Skeletal muscle cell (primary cell): ENCODE measurements at places on chromosomes 1 and 21.

- DNase-seq, result no peak
These were observed 7.2 kb upstream of the MAP10 start for GRCh38 chr1:232797856-232798510.

DNA sequence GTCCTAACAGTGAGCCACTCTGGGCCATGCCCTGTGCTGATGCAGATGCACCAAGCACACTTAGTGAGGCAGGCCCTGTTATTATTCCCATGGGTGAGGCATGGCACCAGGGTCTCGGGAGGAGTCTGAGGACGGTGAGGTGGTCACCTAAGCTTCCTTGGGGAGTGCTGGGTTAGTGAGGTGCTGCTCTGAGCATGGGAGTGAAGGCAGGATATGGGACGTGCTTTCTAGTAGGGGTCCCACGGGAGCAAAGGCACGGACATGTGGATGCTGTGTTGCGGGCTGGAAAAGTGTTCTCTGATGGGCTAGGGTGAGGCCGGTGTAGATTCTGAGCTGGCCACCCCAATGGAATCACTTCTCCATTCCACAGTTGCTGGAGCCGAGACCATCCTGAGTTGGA is 77.5 kb upstream of the CSF3R start:
- DNase-seq, result no peak

DNA sequence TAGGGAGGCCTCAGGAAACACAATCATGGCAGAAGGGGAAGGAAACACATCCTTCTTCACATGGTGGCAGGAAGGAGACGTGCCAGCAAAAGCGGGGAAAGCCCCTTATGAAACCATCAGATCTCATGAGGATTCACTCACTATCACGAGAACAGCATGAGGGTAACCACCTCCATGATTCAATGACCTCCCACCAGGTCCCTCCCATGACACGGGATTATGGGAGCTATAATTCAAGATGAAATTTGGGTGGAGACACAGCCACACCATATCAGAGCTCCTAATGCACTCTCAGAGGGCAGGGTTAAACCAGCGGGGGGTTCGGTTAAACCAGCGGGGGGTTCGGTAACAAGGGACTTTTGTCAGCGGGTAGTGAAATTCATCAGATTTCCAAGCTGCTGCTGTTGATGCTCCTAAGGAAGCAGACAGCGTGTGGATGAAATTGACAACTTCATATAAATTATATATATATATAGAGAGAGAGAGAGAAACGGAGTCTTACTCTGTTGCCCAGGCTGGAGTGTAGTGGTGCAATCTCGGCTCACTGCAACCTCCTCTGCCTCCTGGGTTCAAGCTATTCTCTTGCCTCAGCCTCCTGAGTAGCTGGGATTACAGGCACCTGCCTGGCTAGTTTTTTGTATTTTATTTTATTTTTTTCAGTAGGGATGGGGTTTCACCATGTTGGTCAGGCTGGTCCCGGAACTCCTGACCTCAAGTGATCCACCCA is 4.2 kb downstream of the CSTB start:
- DNase-seq, result no peak

DNA sequence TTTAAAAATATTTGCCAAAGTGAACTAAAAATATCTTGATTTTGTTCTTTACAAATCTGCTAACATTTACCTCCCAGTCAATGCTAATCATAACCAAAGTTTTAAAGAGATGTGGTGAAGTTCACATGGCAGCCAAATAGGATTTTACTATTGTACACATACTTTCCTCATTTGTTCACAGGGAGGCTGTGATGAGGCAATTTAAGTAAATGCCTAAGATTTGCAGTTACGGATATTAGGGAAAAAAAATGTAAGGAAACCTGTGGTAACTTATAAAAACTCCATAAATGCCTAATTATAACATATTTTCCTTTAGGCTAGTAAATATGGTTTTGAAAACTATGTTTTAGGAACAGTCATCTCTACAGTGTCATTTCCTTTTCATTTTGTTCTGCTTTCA is 32.4 kb downstream of the RGS5 start:
- no peak for DNase-seq

- DNase-seq, result no peak
These were observed 91.2 kb downstream of the USH2A start for GRCh38 chr1:216332003-216332402.

DNA sequence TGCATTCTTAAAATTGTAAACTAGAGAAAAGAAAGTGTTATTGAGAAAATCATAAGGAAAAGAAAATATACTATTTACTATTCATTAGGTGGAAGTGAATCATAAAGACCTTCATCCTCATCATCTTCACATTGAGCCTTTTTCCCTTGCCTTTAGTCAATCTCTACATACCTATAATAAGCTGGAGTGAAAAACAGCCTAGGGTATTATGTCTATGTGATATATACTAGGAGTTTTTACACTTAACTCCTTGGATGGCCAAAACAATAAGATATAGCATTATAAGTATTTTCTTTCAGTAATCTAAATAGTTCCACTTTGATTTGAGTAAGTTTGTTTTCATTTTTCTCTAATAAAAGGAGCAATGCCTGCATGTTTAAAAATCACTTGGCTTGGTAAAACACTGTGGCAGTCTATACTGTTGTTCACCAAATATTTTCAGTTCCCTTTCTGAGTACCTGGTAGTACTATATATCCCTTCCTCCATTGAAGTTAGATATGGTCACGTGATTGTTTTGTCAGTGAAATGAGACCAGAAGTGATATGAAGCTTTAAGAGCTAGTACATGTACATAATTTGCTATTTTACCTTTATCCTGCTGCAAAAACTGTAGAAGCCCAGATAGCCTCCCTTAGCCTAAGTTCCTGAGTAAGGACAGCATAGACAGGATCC is 78.3 kb downstream of the CLEC20A start:
- DNase-seq, result no peak

DNA sequence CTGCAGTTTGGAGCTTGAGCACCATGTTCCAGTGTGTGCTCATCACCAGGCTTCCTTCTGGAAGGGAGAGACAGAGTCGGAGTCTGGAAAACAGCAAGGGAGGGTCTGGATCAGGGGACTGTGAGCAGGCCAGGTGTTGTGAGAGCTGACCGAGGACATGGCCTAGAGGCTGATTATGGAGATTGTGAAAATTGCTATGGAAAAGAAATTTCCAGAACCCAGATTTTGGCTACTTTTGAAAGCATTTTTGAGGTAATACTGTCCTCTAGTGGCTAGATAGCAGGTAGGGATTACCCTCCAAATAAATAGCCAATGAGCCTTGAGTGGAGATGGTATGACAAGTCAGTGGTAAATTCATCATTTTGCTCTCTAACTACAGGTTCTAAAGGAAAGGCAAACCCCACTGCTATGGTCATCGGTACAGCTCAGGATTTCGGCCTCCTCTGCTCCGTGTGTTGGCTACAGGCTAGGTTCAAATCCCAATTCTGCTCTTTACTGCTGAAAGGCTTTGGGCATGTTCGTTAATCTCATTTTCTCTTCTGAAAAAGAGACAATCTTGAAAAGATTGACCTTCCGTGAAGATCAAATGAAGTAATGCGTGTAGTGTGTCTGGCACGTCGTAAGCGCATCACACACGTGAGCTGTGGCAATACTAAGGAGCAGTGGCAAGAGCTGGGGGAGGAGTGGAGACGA is 1.0 kb upstream of the HAO2 start:
- DNase-seq, result peak; percentile 14

GRCh38 chr1:4322881-4323280 is 331.5 kb upstream of the AJAP1 start:
- no peak for DNase-seq

DNA sequence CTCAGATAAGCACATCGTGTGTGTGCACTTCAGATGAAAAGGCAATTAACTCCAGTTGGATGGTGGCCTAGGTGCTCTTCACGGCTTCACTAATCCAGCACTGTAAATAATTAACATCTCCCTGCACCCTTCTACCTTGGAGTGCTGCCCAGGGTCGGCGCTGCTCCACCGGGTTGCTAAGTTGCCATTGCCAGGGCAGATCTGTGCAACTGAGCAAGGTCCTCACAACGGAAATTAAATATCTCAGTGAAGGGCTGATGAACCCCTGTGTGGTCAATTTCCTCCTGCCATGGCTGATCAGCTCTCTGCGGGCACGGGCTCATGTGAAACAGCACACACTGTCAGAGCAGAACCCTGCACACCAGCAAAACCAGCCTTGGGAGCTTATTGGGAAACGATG is 63.2 kb downstream of the SYDE2 start:
- DNase-seq, result no peak

DNA sequence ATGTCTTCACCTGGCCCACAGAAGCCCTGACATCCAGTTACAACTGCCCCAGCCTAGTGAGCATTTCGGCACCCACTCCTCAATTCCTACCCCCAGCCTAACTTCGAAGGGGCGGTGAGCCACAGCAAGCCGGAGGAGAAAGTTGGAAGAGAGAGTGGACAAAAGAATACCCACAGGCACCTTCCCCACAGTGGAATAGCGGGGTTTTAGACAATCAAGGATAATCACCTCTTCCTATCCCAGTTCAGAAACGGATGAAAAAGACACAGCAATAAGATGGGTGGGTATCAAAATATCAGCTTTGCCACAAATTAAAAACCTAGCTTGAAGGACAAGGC is 1.3 kb upstream of the LSS start:
- DNase-seq, result no peak

DNA sequence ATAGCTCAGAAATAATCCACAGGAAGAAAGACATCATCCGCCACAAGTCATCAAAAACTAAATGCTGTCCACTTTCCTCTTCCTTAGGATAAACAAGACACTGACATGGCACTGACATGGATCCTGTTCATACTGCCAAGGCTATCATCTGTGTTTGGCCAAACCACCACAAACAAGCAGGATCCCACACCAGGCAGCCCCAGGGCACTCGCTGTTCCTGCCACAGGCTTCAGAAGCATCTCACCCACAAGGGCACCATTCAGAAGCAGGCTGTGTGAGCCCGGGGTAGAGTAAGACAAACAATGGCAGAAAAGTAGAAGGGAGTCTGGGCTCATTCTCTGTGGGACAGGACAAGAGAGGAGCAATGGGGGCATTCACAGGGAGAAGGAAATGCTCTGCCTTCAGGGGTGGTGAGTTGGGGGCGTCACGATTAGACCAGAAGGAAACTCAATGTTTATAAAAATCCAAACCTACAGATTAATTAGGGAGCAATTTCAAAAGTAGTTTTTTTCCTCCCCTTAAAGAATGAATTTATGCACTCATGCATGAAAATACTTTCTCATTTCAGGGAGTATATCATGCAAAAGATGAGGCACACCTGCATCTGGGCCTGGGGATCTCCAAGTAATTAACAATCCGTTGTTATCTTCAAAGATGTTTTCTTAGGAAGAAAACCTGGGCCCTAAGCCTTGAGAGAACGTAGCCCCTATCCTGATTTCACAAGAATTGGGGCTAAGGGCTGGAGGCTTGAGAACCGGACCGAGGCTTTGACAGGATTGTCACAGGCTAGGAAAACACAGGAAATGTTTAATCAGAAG is 43.3 kb upstream of the ATP1A1 start:
- no peak for DNase-seq

GRCh38 chr1:233904633-233905415 is at the start of gene SLC35F3:
SLC35F3 (plus strand) TSS chr1:233904676.
- DNase-seq, result no peak

- no peak for DNase-seq
These were observed 2.5 kb downstream of the PRDX6 start for GRCh38 chr1:173479649-173480048.

- DNase-seq, result no peak
These were observed 164.8 kb downstream of the PPIAL4G start for GRCh38 chr1:148318123-148318903.

DNA sequence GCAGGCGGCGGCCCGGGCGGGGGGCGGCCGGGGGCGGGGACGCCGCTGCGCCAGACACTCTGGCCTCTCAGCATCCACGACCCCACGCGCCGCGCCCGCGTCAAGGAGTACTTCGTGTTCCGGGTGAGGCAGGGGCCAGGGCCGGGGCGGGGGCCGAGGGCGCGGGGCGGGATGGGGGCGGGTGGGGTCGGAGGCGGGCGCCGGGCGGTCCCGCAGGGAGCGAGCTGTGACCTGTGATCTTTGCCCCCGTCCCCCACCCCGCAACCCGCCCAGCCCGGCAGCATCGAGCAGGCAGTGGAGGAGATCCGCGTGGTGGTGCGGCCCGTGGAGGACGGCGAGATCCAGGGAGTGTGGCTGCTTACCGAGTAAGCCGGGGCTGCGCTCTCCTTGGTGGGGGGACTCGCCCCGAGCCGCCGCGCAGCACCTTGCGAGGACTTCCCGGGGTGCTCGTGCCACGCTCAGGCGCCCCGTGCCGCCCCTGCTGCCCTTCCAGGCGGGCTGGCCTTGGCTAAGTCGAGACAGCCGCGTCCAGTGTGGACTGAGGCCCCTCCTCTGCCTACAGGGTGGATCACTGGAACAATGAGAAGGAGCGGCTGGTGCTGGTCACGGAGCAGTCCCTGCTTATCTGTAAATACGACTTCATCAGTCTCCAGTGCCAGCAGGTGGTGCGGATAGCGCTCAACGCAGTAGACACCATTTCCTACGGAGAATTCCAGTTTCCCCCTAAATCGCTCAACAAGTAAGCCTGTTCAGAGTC is 514 bp downstream of the TPRG1L start:
- DNase-seq, result no peak

- DNase-seq, result no peak
These were observed 156.3 kb downstream of the PAPPA2 start for GRCh38 chr1:176619261-176619660.

DNA sequence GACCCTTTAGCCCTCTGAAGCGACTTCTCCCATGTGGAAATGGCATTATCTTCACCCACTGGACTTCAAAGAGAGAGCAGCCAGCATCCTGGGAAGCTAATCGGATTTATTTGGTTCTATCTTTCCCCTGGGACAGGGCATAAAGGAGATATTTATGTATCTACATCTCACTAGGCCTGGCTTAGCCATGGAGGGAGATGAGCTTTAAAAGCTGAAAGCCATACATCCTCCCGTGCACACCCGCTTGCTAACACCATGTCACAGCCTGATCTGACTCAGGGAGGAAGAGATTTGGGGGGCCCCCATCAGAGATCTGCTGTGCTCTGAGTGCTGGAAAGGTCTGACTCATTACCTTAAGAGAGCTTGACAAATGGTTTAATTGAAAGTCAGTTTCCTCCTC is 155.9 kb downstream of the PLXNA2 start:
- DNase-seq, result no peak

- peak; percentile 52 for DNase-seq
These were observed at the start of gene SYNC for GRCh38 chr1:32702599-32703478. SYNC (minus strand) TSS chr1:32702770; CDS start chr1:32702660, 110 bp downstream.

DNA sequence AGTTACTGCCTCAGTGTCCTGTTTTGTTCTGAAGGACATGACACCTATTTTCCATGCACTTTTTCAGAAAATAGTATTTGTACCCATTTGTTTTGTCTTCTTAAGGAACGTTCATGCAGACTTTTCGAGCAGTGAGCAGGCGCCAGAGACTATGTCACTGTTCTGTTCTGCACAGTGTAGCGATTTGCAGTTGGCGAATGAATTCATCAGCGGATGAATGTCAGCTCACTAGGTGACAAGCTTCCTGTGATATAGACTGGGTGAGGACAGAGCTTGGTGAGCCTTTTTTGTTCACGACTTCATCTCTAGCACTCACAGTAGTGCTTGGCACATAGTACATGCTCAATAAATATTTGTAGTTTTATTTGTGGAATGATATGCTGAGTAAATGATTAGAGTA is 177.8 kb downstream of the NFIA start:
- no peak for DNase-seq

GRCh38 chr1:9153152-9153551 is 24.2 kb upstream of the GPR157 start:
- no peak for DNase-seq
